Right renal cortex interstitium (tissue), 3 donors: ENCODE measurements at places on chromosomes 5 and 9.

GRCh38 chr5:43312076-43312661, 1.0 kb downstream of the HMGCS1 start:
- no peak for DNase-seq

GRCh38 chr5:103942587-103943186, 380.1 kb upstream of the NUDT12 start:
- no peak for DNase-seq

GRCh38 chr9:125429476-125430160, 168.0 kb downstream of the GAPVD1 start:
- no peak for DNase-seq

DNA sequence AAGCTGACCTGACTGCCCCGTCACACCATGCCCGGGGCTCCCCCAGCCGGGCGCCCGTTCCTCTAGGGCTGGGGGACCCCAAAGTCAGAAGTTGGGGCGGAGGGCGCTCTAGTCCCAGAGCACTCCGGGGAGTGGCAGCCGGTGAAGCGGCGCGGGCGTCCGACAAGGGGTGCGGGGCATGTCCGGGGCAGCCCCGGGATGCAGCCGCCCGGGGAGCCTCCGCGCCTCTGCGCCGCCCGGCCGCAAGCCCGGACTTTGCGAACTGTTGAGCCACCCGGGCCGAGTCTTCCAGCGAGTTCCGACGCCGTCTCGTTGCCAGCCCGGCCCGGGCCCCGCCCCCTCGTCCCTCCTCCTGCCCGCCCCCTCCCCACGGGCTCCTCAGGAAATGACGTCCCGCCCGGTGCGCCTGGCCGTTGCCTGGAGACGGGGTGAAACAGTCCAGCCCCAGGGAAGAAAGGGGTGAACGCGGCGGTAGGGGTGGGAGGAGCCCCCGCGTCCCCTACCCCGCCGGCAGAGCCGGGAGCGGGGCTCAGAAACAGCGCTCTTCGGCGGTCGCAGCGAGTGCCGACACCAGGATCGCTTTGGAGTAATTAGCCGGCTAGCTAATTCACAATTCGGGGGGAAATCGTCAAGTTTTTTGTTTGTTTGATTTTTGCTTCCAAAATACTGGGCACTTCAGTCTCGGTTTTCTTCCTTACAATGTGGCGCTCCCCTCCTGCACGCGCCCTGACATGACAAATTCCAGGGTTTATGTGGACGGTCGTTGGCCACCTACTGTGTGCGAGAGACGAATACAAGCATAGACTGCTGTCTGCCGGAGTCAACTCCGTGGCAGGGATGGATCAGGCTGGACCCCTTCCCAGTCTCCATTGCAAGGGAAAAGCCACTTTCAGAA, at the start of gene WHRN:
WHRN (minus strand) TSS at position 287 of the 895 bp plus-strand sequence. CDS start 672 bp downstream, outside the sequence.
- no peak for DNase-seq

DNA sequence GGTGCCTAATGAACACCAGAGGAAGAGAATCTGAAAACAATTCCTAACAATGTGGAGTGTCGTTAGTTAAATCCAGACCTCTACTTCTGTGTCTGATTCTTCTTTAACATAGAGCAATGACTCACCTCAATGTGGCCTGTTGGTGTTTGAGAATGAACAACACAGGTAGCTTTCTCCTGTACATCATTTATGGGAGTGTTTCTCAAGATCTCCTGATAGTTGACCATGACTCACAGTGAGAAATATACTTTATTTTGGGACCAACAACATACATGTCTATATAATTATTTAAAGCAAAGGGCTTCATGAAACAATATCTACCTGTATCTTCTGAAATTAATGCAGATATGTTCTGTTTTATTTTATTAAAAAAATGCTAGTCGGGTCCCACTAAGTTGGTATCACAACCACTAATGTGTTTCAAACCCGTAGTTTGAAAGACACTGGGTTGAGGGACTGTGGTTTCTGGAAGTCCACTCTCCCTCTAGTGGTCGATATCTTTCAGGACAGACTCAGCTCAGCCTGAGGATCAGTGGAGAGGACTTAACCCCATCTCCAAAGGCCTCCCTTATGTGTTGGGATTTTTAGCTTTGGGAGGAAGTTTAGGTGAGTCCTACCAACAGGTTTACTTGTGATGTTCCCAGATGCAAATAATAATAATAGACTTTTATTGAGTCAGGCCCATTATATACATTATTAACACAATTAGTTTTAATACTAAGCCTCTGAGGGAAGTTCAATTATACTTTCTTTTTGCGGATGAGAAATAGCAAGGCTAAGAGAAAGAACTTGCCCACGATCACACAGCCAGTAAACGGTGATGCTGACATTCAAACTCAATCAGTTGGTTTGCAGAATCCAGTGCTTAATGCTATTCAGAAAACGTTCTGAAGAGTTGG, 70.0 kb upstream of the KLF9 start:
- DNase-seq = no peak

DNA sequence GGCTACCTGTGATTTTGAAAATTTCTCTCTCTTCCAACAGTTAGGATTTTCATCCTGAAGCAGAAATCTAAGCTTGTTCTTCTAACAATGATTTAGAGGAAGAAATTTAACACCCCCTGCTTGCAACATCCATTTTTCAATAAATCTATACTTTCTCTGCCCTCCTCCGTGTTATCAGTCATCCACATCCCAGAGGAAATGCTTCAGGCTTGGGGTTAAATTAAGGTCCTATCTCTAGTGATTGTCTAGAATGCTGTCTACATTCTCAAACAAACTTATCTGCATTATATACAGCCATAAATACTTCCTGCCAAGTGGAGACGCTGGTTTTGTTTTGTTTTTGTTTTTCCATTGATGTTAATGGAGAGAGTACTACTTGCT, 371.0 kb downstream of the CSNK1G3 start:
- DNase-seq = no peak

GRCh38 chr9:36191686-36192085, 965 bp downstream of the CLTA start:
- no peak for DNase-seq

- no peak for DNase-seq
Observed at GRCh38 chr5:93635991-93636390, 53.0 kb downstream of the NR2F1 start.

DNA sequence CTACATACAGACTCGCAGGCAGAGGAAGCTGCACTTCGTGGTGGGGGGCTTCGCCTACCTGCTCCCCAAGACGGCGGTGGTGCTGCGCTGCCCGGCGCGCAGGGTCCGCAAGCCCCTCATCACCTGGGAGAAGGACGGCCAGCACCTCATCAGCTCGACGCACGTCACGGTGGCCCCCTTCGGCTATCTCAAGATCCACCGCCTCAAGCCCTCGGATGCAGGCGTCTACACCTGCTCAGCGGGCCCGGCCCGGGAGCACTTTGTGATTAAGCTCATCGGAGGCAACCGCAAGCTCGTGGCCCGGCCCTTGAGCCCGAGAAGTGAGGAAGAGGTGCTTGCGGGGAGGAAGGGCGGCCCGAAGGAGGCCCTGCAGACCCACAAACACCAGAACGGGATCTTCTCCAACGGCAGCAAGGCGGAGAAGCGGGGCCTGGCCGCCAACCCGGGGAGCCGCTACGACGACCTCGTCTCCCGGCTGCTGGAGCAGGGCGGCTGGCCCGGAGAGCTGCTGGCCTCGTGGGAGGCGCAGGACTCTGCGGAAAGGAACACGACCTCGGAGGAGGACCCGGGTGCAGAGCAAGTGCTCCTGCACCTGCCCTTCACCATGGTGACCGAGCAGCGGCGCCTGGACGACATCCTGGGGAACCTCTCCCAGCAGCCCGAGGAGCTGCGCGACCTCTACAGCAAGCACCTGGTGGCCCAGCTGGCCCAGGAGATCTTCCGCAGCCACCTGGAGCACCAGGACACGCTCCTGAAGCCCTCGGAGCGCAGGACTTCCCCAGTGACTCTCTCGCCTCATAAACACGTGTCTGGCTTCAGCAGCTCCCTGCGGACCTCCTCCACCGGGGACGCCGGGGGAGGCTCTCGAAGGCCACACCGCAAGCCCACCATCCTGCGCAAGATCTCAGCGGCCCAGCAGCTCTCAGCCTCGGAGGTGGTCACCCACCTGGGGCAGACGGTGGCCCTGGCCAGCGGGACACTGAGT, 255.9 kb downstream of the SAXO1 start:
- DNase-seq = no peak

- DNase-seq = no peak
Observed at GRCh38 chr9:87516926-87517290, 19.2 kb downstream of the DAPK1 start.

DNA sequence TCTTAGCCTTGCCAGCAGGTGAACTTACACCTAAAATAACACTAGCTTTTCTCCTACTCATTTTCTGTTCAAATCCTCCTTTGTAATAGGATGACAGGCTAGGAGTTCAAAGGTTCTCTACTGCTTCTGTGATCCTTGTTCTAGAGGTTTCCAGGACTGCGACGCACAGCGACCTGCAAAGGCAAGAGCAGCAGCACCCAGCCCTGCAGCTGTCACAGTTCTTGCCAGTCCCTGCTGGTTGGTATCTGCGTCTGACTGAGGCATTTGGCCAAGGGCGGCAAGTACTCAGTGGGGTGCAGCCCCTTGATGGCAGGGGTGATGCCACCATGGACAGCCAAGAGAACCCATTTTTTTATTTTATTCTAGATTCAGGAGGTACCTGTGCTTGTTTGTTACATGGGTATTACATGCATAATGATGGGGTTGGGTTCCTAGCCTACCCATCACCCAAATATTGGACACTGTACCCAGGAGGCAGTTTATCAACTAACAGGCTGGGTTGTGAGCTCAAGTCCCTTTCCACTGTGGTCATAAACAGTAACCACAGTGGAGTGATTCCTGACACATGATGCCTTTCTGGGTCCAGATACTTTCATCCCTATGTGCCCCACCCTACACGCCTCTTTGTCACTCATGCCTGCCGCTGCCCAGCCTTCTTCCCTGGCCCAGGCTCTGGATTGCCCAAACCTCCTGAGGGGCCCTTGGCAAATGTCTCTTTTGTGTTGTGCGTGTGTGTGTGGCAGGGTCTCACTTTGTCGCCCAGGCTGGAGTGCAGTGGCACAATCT, 111.0 kb downstream of the GAPVD1 start:
- no peak for DNase-seq

GRCh38 chr9:98894171-98894570, 49.5 kb upstream of the COL15A1 start:
- DNase-seq = no peak

DNA sequence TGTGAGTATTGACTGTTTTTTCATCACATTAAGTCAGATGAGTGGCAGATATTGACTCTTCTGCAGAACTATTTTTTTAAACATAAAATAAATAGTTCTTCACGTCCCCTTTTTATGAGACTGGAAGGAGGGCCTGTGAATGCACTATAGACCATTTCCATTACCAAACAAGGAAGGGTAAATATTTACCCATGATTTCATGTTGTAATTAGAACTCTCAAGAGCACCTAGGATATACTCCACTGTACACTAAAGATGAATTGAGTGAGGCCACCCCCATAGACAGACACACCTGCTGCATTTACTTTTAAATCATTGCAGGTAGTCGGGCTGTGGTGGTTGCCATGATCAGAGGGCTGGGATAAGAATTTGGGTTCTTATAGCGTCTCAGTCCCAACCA, 22.6 kb downstream of the SLC36A1 start:
- DNase-seq = no peak

- DNase-seq = no peak
Observed at GRCh38 chr5:89407054-89407453, 524.1 kb upstream of the MEF2C start.

GRCh38 chr5:134132372-134133187, 18.1 kb downstream of the TCF7 start:
- no peak for DNase-seq

DNA sequence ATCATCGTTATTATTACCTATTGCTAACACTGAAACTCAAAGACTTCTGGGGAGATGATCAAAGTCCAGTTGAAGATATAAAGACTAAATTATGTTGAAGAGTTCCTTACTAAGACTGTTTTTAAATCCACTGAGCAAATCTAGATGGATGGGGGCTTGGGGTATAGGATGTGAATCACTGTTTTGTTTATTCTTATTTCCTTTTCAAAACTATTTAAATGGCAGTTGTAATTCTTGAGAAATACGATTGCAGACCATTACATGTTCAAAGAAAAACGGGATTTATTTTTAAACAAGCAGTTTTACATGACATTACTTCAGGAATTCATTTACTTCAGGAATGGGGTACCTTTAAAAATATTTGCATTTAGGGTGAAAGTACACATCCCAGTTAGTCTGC, 4.3 kb downstream of the RASGRF2 start:
- DNase-seq = no peak

DNA sequence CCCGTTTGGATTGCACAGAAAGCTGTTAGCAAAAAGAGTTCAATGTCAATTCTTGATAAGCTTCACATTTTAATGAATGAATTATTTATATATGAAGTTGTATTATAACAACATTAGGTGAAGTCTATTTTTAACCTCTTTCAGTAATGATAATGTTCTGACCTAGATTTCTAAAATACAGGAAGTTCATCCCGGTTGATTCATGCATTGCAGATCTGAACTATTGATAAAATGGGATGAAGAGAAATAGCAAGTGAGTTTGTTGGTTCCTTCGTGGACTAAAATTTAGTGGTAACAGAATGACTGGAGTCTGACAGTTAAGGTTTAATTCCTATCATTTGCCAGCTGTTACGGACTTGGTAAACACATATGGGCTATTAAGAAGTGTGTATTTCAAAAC, 180.5 kb downstream of the PCSK1 start:
- no peak for DNase-seq

- no peak for DNase-seq
Observed at GRCh38 chr5:128667152-128667551, 129.1 kb upstream of the FBN2 start.

GRCh38 chr5:138620663-138621224, 45.5 kb upstream of the HSPA9 start:
- no peak for DNase-seq

DNA sequence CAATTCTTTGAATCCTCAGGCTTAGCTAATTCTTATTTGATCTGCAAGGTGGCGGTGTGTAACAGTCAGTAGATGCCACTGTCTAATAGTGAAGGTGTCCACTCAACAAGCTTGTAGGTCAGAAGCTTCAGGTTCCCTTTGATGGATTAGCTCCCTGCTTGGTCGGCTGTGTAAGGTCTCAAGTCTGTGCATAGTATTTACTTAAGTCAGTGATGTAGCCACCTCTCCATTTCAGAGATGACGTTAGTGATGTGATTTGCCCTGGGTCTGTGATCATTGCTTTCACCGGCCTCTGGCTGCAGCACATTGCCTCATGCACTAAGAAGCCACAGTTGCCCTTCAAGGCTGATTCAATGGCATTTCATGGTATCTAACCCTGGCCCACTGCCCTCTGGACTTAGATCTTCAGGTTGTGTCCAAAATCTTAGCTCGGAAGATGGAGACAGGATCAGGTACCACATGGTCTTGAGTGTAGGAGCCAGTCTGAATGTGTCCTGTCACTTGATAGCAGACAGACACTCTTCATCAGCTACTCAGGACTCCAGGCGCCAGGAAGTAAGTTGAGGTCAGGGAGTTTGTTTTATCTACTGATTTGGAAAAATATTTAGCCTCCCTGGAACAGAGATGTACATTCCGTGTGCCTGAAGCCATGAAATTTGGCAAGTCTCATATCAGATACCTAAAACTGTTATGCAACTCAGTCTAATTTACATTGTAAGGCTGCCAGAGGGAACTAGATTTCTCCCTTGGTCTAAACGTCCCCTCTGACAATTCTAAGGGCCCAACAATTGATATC, 42.9 kb downstream of the SUB1 start:
- DNase-seq = no peak

- no peak for DNase-seq
Observed at GRCh38 chr5:156009583-156009982, 317.4 kb upstream of the SGCD start.

GRCh38 chr9:16344343-16344742, 526.1 kb downstream of the BNC2 start:
- no peak for DNase-seq
